ENCODE measurements at places on chromosomes 3 and 15.

DNA sequence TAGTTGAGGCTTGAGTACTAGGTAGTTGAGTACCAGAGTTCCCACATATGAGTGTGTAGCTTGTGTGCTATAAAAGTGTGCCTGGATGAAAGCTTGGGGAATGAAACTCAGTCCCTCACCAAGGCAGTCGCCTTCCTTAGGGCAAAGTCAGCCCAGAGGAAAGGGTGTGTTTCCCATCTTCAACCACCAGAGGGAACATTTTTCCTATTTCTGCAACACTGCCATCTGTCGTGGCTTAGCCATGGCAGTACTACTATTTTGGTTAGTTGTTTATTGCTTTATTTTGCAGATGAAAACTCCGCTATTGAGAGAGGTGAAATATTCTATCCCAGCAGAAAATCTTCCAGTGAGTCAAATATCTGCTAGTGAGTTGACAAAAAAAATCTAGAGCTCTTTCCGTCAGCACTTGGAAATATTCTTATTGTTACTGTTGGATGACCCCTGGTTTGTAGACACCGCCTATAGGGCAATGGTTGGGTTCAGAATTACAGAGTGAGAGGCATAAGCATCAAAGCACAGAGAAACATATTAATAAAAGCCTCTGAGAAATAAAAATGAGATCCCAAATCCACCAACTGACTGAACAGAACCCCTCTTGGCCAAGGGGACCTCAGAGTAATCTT lies 239.9 kb downstream of the CPNE4 start:
- peak; percentile 47 for DNase-seq

DNA sequence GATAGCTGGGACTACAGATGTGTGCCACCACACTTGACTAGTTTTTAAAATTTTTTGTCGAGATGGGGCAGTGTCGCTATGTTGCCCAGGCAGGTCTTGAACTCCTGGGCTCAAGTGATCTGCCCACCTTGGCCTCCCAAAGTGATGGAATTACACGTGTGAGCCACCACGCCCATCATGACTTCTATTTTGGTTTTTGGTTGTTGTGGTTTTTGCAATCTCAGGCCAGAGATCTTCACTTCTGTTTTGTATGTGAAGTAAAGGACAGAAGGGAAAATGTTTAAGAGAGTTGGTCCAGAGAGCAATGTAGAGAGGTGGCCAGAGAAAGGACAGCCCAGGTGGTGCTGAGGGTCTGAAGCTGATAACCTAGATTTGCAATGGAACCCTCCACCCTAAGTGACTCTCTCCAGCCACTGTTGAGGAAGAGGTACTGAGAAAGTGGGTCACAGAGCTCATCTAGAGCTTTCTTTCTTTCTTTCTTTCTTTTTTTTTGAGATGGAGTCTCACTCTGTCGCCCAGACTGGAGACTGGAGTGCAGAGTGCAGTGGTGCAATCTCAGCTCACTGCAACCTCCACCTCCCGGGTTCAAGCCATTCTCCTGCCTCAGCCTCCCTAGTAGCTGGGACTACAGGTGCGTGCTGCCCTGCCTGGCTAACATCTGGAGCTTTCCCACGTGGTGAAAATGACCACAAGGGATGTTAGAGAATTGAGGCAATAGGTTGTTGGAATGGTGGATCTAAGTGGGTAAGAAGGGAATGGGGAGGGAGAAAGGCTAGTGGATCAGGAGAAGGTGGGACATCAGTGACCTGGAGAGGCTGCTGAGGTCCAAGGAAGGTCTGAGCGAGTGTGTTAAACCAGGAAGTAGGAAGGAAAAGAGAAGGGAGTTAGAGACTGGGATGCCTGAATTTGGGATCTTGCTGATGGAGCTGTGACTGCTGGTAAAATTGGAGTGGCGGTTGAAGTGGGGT lies 22.4 kb upstream of the SEMA4B start:
- no peak for DNase-seq

GRCh38 chr3:191470080-191470479 lies 9.1 kb downstream of the PYDC2 start:
- DNase-seq, result no peak

DNA sequence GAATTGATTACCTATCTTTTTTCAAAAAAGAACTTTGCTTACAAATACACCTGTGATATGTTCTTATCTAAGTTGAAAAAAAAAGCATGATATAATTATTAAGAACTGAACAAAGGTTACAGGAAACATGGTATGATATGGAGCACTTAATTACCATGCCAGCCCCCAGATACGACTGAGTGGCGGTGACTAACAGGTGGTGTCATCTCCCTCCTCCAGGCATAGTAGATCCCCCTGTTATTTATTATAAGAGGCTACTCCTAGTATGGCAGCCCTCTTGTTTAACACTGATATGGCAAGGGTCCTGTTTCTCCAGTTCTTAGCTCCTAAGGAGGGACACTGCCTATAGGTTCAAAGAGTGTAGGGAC lies 31.0 kb upstream of the TM4SF4 start:
- DNase-seq, result no peak

DNA sequence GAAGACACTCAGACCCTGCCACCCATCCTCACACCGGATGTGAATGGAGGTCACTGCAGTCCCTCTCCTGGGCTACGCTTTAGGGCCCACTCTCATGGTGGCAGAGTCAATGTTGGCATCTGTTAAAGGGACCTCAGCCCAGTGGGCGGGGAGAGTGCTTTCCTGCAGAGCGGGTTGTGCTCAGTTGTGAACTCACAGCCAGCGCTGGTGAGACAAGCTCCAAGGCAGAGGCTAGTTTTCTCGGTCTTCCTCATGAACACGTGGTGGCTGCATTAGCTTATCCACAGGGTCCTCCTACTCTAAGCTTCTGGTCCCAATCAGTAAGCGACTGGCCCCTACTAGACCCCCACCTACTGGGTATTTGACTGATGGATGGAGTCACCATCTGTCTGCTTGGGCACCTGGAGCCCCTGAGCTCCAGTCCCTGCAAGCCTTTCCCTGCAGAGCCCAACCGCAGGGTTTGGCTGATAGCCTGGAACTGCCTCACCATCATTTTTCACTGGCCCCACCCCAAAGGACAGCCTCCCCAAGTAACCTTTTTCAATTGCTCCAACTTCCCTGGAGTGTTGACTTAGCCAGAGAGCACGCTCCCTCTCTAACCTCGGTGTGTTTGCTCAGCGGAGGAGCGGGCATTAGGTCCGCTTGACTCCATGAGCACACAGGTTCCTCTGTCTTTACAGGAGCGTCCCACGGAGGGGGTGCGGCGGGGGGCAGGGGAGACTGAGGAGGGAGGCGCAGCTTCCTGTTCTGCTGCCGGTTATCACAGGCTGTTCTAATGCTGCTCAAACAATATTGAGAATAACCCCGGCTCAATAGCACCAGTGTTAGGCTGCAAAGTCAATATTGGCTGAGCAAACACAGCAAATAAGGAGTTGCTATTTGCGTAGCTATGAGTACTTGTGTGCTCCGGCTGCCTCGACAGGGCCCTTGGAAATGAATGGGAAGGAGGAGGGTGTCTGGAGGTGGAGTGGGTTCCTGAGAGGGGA lies 141.7 kb downstream of the RPLP1 start:
- peak; percentile 99 for DNase-seq

DNA sequence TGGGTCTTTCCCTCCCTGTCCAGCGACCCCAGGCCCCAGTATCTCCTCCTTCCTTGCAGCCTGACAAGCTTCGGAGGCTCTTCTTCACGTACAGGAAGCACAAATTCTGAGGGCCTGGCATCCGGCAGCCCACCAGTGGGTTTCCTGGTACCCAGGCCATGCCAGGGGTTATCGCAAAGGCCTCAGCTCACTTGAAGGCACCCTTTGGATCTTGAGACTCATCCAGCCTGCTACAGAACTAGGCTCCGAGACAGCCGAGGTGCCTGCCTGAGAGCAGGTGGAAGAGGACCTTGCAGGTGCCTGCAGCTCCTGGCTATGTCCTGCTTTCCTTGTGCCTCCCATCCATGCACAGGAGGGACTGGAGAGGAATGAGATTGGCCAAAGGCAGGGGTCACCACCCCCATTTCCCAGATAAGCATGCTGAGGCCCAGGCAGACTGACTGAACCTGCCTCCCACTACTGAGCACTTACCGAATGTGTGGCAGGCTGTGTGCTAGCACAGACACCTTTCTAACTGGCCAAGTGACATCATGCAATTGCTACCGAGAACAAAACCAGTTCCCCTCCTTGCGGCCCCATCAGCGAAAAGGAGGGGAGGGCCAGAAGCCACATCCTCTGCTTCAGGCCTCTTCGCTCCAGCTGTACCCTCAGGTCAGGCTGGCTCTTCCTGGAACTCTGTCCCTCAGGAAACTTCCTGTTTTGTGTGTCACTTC lies 11.2 kb downstream of the SH2D7 start:
- no peak for DNase-seq

- DNase-seq, result no peak
These were observed 62.4 kb upstream of the GOLGA6B start for GRCh38 chr15:72592097-72592496.

GRCh38 chr15:52466134-52466701 lies 62.5 kb downstream of the MYO5A start:
- no peak for DNase-seq

DNA sequence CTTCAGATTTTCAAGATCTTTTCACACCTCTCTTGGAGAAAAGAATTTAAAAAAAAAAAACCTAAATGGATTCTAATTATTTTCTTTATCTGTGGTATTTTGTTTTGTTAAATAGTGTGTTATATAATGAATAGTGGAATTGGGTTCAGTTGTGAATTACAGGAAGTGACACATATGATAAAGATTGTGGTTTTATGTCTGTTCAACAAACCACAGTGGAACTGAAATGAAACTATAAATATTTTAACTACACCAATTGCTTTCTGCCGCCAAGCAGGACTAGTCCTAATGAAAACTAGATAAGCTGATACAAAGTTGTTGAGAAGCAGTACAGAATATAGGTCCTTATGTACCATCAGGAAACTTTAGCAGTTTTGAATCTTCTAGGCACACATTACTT lies 121.6 kb downstream of the UBE2E2 start:
- DNase-seq, result no peak

- no peak for DNase-seq
These were observed 831.0 kb upstream of the ARPP21 start for GRCh38 chr3:34808287-34808686.

DNA sequence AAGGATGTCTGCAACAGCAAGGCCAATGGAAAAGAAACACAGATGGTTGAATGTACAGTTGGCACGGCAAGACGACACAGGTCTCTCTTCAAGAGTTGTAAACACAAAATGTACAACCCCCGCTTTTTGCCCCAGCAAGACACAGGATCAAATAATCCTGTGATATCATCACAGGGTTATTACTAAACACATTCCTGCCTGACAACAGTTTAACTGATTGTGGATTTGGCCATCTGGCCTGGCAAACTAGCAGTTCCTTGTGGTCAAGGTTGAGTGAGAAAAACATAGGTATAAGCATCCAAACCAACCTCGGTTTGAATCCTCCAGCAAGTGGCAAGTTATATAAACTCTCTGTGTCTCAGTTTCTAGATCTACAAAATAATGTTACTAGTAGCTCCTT lies 23.4 kb downstream of the PARP16 start:
- DNase-seq, result no peak

- DNase-seq, result no peak
These were observed 291.6 kb upstream of the CBLB start for GRCh38 chr3:106160396-106160795.

GRCh38 chr3:105865016-105865623 lies 3.7 kb downstream of the CBLB start:
- DNase-seq, result no peak

DNA sequence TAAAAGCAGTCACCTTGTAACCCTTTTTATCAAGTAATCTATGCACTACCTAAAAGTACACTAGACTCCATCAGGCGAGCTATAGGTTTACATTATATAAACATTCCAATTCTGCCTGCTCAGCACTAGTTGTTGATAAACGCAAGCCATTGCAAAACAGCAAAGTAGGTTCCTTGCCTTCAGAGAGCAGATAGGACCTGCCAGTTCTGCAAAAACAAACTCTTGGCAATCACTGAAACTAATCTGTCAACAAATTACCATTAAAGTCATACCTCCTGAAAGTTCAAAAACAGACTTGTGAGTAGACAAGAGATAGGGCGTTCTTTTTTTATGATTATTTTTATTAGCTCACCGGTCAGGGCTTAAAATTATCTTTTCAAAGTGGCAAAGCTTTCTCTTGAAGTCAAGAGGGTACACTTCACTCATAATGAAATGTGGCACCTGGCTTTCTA lies 392.5 kb downstream of the FOXP1 start:
- DNase-seq, result peak; percentile 45

DNA sequence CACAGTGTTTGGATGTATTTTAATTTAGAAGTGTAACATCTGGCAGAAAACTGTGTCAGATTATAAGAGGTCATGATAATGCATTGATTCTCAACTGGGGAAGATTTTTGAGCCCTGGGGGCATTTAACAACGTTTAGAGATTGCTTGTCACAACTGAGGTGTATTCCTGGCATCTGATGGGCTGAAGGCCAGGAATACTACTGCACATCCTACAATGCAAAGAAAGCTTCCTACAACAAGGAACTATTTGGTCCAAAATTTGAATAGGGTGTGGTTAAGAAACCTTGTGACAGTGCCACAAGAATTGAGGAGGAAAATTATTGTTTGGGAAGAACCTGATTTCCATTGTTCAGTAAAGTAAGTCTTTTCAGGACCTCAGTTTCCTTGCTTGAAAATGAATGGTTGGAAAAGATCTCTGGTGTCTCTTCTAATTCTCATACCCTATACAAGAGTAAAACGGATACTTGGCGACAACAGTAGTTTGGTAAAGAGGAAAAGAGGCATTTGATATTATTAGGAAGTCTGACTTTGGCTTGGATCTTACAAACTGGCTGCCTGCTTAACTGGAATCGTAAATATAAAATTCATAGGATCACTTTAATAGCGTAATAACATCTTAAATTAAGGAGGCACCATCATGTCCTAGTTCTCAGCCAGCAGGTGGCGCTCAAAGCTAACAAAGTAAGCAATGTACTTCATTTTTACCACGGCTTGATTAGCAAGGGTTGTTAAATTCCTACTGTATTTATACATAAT lies 4.3 kb downstream of the DAZL start:
- DNase-seq, result peak; percentile 68

DNA sequence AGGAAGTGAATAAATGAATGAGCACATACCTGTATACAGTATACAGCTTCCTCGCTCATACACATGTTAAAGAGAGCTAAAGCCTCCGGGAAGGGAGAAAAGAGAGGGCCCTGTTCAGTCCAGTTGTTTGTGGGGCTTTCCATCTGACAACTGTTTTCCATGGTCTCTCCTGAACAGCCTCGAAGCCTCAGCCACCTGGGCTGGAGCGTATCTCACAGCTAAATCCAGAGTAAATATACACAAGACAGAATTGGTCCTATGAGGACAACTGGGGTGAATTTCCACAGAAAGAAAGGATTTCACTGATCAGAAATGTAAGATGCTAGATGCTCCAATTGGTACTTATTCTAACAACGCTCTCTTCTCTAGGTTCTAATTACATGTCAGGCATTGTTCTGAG lies 103.5 kb downstream of the LIPC start:
- no peak for DNase-seq
